ENCODE measurements at places on chromosomes 3 and 15. TPM values are rescaled to one million over a fixed set of nuclear protein-coding genes. Genes with fewer than 3 reads are reported as not detected.

Gene ROPN1
- not detected for total RNA-seq

Gene CNTN4
- 0.17 TPM for total RNA-seq

Gene LIPH
- under 0.01 TPM for total RNA-seq

Gene GHSR
- not detected for total RNA-seq

Gene PAQR9
- total RNA-seq = not detected

Gene ZNF860
- 1.5 TPM for total RNA-seq

Gene RYR3
- not detected for total RNA-seq

Gene MRAS
- 4.9 TPM for total RNA-seq

Gene ZNF621
- 8.1 TPM for total RNA-seq

Gene CHST13
- total RNA-seq = not detected

Gene LCMT2
- 4.6 TPM for total RNA-seq

Gene WDR49
- total RNA-seq = 0.17 TPM

Gene TAMM41
- 3.7 TPM for total RNA-seq

Gene CLDN18
- not detected for total RNA-seq

Gene PARP15
- 0.11 TPM for total RNA-seq

Gene C3orf49
- not detected for total RNA-seq

Gene SH3GL3
- not detected for total RNA-seq

Gene ALDH1L1
- total RNA-seq = 0.09 TPM

Gene LRRN1
- total RNA-seq = not detected

Gene ASB14
- total RNA-seq = not detected

Gene MAP1A
- 0.17 TPM for total RNA-seq

Gene TTLL13
- total RNA-seq = not detected

Gene CEP19
- 10.6 TPM for total RNA-seq

Gene USP13
- total RNA-seq = 33.7 TPM

Gene ZNF80
- not detected for total RNA-seq

Gene GOLGA8M
- total RNA-seq = 1.2 TPM

Gene TMEM87A
- total RNA-seq = 61.5 TPM

Gene FBXL22
- total RNA-seq = 0.11 TPM

Gene IL5RA
- not detected for total RNA-seq

Gene SLC12A8
- 0.11 TPM for total RNA-seq

Gene CPN2
- total RNA-seq = not detected
